ENCODE measurements at places on chromosomes 1 and 21.

GRCh38 chr1:214842856-214843255 is 239.7 kb upstream of the KCNK2 start:
- no peak for DNase-seq

- DNase-seq, result no peak
These were observed 38.8 kb downstream of the DDR2 start for GRCh38 chr1:162670928-162671663.

GRCh38 chr1:114499478-114499877 is 11.5 kb downstream of the TRIM33 start:
- DNase-seq, result no peak

GRCh38 chr1:42936309-42937078 is 22.2 kb downstream of the SLC2A1 start:
- DNase-seq, result no peak

- no peak for DNase-seq
These were observed 28.6 kb downstream of the TMEM53 start for GRCh38 chr1:44645476-44646244.

DNA sequence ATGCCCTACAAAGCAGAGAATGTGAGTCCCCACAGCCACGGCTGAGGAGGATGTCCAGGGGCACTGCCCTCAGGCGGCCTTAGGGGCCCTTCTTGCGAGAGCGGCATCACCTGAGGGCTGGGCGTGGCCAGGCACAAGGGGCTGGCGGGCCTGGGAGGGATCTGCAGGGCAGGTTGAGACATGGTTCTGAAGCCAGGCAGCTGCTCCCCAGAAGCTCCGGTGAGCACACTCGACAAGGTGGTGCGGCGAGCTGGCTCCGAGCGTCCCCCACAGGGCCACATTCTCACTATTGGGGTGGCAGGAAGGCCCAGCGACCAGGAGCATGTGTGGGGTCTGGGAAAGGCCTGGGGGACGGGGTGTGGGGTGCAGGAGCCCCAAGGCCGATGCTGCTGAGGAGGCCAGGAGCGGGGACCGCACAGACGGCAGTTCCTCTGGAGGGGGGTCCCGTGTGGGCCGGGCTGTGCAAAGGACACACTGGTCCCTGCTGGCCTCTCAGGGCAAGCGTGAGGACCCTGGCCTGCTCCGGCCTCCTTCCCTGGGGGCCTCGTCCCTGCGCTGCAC is 47.2 kb downstream of the MORN1 start:
- no peak for DNase-seq

- DNase-seq, result no peak
These were observed 214.9 kb downstream of the GABPA start for GRCh38 chr21:25949701-25950100.

- no peak for DNase-seq
These were observed 13.9 kb downstream of the DNAJC6 start for GRCh38 chr1:65323246-65323645.

DNA sequence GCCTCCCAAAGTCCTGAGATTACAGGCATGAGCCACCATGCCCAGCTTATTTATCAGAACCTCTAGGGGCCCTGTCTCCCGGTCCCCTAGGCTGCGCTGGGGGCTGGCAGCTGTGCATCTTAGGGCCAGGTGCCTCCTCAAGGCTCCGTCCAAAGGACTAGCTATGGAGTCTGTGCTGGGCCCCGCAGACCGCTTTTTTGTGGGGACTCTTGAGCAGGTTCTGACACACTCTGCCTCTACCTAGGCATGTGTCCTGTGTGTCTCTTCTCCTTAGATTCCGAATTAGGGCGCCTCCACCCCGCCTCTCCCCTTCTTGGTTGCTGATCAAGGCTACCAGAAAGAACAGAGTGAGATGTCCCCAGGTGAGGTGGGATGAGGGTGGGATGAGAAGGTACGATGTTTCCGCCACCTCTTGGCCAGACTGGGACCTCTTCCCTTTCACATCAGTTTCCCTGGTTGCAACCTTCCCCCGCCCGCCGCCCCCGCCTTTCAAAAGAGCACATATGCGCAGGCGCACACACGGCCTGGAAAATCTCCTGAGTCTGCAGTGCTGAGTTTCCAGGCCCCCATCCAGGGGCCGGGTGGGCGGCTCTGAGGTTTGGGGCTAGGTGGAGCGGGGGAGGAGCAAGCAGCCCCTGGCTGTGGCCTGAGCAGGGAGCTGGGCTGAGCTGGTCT is 5.0 kb upstream of the PTPN7 start:
- no peak for DNase-seq

- DNase-seq, result no peak
These were observed 54.7 kb upstream of the DNAH14 start for GRCh38 chr1:224874775-224875174.
